Stimulated activated CD4-positive, alpha-beta T cell treated with anti-CD3 and anti-CD28 coated beads, Interleukin-15, amount 100 ng/mL, for 1 hour (primary cell): ENCODE measurements at places on chromosomes 2 and 18.
A peak's percentile ranks its signal among the peaks of the same experiment; 100 is the strongest.

DNA sequence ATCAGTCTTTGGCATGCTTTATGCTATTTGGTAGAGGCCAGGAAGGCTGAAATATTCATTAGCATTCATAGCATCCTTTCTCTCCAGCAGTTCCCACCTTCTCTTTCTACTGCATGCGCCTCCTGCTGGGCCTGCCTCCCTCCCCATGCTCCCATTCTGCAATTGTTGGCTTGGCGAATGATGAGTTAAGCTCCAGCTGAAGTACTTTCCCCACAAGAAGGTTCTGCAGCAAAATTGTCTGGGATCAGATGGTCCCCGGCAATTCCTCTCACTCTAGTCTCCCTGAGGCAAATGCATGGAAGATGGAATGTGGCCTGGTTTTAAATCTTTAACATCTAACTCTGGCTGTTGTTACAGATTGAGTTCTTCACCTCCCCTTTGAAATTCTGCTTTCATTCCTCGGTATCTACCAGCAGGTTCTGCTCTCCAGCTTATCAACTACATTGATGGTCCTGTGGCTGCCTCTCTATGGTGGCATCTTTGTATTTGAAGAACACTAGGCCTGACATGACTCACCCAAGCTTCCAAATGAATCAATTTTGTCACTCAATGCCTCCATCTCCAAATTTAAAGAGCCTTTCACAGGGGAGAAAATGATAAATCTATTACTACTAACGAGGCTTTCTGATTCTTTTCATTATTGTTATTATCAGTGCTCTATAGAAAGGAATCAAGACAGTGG lies 55.9 kb downstream of the KCTD18 start:
- no peak for DNase-seq

DNA sequence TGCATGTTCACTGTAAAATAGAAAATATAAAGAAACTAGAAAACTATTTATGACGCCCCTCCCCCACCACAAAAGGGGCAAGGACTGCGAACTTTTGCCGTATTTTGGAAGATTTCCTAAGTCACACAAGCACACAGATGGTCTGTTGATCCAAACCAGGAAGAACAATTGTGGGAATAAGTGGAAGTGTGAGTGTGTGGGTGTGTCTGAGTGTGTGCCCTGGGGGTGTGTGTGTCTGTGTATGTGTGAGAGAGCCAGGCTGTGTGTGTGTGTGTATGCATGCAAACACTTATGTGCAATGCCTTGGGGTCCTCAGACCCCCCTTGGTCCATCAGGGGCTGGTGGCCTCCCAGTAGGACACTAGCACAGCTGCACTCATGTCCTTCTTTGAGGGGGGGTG lies 43.1 kb downstream of the HPCAL1 start:
- no peak for DNase-seq

DNA sequence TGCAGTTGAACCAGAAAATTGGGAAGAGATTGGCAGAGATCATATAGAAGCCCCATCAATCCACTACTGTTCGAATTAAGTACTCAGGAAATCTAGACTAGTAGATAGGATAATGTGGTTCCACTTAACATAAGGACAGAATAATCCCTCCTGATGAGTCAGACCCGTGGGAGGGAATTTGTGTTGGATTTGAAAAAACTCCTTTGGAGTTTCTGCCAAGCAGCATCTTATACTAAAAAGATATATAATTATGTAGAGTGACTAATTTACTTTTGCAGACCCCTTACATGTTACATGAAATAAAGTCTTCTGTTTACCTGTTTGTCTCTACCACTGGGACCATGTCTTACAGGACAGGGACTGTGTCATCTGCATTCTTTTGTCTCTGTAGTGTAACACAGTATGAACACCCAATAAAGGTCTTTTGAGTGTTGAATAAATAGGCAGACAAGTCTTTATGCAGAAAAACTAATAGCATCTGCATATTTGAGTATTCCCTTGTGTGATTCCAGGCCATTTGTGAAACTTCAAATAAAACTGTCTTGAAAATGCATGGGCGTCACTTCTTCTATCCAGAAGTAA lies 122.6 kb upstream of the DNAJC10 start:
- no peak for DNase-seq

DNA sequence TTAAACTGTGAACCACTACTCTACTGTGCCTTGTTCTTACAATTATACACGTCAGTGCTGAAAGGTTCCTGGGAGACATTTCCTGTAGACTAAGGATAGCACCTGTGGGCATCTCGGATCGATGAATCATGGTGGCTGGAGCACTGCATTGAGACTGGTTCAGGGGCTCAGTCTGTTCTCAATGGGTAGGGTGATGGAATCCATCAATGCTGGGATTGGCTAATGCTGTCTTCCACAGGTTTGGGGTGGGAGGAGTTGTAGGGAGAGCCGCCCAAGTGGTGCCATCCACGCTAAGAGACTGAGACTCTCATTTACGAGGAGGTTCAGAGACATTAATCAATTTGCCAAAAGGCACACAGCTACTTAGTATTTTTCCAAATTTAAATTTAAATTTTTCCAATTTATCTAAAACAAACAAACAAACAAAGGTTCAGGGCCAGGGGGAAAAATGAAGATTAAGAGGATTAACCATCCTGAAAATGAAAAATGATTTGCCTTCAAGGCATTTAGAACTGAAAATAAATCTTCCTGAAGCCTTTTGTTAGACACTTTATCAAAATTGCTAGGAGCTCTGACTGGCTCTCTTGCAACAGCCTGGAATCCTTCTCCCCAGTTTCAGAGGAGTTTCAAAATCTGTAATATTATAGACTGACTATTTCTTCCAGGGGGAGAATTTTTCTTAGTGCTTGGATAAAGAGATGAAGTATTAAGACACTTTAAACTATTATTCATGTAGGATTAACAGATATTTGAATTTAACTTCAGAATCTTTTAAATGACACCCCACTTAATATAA lies 359.2 kb downstream of the TGIF1 start:
- DNase-seq: no peak

- DNase-seq: no peak
These were observed 246.9 kb upstream of the SLC39A10 start for GRCh38 chr2:195410074-195410671.

- no peak for DNase-seq
These were observed 108.6 kb upstream of the REV1 start for GRCh38 chr2:99598441-99598840.

- no peak for DNase-seq
These were observed 76.9 kb downstream of the MYO1B start for GRCh38 chr2:191321861-191322662.

DNA sequence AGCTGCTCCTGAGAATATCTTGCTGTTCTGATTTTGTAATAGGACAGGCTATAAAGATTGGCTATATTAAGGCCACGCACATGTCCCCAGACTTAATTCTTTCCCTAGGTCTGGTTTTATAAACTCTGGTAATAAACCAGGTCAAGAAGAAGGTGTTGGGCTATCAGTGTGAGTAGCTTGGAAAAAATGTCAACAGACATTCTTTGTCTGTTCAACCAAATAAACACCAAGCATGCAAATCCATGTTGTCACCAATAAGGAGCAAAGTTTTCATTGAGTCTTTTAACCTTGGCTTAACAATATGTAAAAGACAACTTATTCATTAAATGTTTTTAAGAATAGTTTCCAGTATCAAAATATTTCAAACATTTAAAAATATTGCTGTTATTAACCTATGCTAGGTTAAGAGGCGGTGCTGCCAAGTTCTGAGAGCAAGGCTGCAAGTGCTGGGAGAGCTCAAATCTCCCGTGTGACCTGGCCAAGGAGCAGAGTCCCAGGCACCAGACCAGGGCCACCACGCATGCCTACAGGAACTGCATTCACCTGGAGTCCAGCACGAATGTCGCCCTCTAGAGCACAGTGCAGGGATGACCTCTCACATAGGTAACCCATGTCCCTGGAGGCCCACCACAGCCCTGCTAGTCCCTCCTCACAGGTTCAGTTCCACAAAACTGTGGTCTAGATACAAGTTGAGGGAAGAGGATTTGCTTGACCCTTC lies 120.5 kb upstream of the POU3F3 start:
- DNase-seq: no peak

GRCh38 chr18:27411911-27412310 lies 226.8 kb upstream of the CHST9 start:
- no peak for DNase-seq

- DNase-seq: no peak
These were observed 77.0 kb upstream of the ZNF532 start for GRCh38 chr18:58787536-58788149.

DNA sequence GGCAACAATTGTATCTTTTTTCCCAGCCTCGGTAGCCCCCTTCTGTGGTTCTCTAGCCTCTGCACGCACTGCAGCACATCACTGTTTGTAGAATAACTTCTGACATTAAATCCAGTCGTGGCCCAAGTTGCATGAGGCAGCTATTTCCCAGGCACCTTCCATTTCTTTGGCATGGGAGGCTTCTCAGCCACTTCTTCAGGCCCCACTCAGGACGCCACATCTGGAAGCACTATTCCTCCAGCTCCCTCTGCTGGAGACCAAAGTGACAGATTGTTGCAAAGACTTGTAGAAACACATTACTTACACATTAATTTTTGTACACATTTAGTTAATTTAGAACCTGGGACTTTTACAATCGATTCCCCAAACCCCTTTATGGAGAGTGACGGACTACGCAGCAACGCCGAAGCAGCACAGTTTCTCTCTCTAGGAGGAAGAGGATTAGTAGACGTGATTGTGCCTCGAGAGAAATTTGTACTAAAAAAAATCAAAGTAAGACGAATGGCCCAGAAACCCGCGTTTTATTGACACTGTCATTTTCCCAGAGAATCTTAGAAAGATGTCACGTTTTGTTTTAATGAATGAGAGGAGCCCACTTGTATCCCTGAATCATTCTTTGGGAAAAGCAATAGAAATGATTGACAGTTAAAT lies 57.8 kb upstream of the RGPD5 start:
- DNase-seq: no peak

DNA sequence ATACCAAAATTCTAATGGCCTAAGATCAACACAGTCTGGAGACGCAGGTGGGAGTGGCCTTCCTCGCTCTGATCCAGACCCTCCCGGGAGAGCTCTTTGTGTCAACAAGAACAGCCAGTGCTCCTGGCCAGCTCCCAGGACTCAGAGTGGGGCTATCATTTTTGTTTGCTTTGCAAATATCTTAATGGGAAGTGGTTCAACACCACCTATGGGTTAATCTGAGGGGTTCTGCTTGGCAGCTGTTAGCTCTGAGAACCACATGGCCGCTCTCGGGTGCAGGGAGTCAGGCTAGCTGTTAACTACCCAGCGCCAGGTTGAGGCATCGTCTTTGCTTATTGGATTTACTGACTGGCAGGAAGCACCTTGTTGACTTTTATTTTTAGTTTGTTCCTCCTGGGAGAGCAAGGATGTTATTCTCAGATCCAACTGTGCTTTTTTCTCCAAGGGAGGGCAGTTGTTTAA lies 184.8 kb upstream of the SP5 start:
- no peak for DNase-seq

DNA sequence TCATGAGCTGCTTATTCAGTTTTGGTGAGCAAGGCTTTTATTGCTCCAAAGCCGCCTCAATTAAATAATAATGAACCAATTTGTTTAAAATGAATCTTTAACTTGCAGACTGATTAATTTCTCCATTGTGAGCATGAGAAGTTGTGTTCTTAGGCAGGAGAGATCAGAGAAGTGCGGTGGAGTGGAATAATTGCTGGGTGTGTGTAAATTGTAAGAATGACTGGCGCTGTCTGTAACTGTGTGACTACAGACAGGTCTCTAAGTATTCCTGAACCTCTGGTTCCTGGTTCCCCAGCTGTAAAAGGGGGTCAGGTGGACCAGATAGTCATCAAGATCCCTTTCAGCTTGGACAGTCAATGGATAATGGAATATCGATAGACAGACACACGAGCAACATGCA lies 98.0 kb upstream of the EFEMP1 start:
- DNase-seq: no peak

DNA sequence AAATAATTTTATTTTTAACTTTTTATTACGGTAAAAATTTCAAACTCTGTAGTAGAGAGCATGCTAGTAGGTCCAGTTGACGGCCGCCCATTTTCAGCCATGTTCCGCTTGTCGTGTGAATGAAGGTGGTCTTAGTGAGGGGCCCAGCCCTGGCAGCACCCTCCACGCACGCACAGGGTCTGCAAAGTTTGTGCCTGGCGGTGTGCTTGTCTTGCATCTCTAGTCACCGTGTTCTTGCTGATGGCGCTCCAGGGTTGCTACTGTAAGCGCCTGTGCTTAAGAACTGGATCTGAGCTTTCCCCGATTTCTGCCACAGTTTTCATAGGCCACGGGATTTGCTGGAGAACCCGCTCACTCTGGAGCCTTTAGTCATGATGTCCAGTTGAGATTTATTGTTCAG lies 28.9 kb downstream of the LDLRAD4 start:
- DNase-seq: no peak

DNA sequence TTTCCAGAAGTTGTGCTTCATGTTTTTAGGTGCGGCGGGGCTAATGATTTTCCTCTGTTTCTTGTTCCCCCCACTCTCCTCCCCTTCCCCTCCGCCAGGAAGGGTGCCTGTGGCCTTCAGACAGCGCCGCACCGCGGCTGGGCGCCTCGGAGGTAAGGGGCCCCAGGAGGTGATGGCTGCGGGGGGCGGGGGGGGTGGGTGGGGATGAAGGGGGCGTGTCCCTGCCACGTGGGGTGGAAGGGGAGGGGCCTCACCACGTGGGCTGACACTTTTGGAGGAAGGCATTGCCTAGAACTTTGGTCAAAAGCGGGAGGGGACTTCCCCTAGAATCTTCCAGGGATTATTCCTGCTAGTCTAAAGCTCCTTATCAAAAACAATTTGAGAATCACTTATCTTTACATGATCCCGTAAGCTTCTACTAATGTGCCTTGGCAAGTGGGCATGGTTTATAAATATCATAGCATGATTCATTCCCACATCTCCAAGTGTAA lies 83.1 kb downstream of the FAM210A start:
- no peak for DNase-seq

GRCh38 chr18:48896875-48897511 lies 53.8 kb downstream of the SMAD7 start:
- DNase-seq: no peak

DNA sequence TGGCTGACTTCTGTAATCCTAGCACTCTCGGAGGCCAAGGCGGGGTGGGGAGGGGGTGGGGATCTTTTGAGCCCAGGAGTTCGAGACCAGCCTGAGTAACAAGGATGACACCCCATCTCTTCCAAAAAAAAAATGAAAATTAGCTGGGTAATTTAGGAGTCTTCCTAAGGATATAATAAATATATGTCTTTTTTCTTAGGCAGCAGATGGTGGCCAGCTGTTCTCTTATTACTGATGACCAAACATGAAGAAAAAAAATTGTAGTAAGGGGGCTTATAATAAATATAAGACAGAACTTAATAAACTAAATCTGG lies 4.2 kb upstream of the IMPA2 start:
- no peak for DNase-seq

- no peak for DNase-seq
These were observed 59.8 kb downstream of the GTF2A1L start for GRCh38 chr2:48677450-48677849.

DNA sequence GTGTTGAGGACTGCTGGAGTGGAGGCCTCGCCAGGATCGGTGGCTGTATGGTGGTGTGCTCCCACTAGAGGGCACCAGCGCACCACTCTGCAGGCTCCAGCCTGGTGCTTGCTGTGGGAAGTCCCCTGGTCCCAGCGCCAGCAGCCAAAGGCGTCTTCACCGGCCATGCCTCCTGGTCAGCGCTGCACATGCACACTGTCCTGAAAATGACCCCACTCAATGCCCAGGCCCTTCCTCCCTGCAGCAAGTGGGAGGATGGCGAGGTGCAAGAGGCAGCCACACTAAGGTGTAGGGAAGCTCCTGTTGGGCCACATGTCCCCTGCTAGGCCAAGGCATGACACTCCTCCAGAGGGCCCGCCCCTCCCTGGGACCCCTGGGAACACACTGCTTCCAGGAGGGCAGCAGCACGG lies 136.5 kb downstream of the CTIF start:
- peak; percentile 73 for DNase-seq
